ENCODE measurements at places on chromosomes 5 and 9.
A peak's percentile ranks its signal among the peaks of the same experiment; 100 is the strongest.

GRCh38 chr9:78928625-78929405 lies 631.9 kb downstream of the PSAT1 start:
- DNase-seq: no peak

DNA sequence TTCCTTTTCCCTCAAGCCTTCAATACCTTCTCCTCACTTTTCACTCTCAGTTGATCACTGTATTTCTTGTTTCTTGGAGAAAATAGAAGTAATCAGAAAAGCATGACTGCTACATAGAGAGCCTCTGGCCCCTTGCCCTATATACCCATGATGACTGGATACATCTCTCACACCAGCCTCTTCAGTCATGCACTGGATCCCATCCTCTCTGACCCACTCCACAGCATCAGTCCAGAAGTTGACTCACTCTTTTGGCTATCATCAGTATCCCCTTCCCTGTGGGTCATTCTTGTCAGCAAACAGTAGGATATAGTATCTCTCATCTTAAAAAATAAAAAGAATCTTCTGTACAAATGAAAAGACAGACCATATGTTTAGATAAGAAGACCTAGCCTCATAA lies 32.9 kb downstream of the PTCD2 start:
- no peak for DNase-seq

- DNase-seq: no peak
These were observed 458.3 kb downstream of the TLE1 start for GRCh38 chr9:81231011-81231410.

DNA sequence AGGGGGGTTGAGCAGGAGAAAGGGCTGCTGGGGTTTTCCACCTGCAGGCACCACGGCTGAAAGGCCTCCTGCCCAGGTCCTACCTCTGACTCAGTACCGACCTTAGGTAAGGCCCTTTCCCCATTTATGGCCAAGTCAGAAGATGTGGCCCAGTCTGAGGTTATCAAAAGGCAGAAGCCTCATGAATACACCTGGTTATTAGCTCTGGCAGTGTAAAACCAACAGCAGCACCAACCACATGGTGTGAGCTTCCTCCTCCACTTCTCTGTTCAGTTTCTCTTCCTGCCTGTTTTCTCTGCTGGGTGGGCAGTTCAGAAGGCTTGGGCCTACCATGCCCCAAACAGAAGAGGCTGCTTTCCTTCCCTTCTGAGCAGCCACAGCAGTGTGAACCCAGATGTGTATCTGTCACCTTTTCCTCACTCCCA lies 86.9 kb downstream of the UGCG start:
- DNase-seq: no peak

- no peak for DNase-seq
These were observed 44.4 kb upstream of the RAI14 start for GRCh38 chr5:34611464-34612415.

DNA sequence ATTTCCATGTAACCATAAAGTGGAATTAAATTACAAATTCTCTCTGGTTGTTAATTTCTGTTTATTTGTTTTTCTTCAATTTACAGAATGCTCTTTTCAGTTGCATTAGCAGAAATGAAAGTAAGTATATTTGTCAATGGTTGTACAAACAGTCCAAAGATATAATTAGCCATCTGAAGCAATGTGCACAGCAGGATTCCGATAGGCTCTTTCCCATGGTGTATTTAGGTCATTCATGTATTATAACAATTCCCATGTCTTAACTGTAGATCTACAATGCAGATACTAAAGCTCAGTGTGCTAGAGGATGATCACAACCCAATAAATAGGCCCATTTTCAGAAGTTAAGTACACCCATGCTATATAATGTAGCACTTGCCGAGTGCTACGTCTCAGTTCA lies 43.8 kb downstream of the RECK start:
- no peak for DNase-seq

DNA sequence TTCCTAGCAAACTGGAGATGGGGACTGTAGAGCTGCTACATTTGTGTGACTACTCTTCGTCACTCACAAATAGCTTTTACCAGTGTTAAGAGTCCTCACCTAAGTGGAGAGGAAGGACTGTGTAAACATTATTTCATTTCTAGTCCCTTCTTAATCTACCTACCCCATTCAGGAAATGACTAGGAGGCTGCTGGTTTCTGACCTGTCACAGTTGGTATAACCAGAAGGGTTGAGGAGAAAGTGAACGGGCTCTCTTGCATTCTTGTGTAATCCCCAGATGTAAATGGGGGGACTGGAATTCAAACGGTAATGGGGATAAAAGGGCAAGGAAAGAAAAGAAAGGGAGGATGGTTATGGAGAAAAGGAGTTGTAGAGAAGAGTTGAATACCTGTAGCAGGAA lies 35.4 kb upstream of the BNIP1 start:
- DNase-seq: no peak

DNA sequence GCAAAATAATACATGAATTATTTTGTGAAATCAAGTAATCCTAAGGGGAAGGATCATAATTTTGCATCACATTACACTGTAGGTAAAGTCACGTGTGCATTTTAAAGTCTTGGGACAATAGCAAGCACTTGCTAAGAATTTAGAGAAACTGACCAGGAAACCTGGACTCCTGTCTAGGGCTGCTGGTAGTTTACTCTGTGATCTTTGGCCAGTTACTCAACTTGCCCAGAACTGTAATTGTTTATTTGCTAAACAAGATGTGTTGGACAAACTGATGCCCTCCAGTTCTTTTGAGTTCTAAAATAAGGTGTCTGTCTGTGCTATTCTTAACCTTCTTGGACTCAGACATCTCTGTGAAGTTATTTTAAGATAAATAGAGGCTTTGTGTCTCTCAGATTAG lies 594.8 kb upstream of the DMAC1 start:
- DNase-seq: no peak

DNA sequence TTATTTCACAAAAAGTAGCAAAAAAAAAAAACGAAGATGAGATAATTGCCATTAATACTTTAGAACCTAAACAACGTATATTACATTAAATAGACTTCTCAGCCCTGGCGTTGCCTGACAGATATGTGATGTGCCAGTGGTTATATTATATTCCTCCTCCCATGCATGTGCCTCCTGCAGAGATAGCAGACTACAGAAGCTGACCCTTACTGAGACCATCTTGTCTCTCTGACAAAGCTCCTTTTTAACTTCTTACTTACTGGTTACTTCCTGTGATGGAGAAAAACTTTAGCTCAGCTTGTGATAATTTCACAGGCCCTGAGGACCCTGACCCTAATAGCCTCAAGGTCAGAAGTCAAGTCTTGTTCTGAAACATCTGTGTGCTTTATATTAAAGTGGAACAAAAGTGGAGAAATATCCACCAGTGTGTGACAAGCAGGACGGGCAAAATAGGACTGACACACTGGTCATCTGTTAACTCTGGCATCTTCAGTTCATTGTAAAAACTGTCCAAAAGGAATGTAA lies 80.6 kb upstream of the POU5F2 start:
- no peak for DNase-seq

GRCh38 chr5:142753116-142753631 lies 17.0 kb upstream of the ARHGAP26 start:
- DNase-seq: no peak

- DNase-seq: no peak
These were observed 19.6 kb downstream of the ESM1 start for GRCh38 chr5:54965806-54966205.

DNA sequence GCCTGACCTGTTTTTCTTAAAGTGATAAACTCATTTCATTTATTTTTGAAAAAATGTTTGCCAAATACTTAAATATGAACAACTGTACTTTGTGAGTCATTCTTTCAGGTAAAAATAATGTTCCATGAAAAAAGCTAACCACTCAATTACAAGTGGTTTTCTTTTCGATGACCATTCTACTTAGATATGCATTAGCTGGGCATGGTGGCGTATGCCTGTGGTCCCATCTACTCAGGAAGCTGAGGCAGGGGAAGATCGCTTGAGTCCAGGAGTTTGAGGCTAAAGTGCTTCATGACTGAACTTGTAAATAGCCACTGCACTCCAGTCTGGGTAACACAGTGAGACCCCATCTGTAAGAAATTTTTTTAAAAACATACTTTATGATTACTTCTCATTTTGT lies 4.0 kb upstream of the WDR70 start:
- DNase-seq: no peak

GRCh38 chr5:7245121-7245651 lies 150.8 kb upstream of the ADCY2 start:
- no peak for DNase-seq

DNA sequence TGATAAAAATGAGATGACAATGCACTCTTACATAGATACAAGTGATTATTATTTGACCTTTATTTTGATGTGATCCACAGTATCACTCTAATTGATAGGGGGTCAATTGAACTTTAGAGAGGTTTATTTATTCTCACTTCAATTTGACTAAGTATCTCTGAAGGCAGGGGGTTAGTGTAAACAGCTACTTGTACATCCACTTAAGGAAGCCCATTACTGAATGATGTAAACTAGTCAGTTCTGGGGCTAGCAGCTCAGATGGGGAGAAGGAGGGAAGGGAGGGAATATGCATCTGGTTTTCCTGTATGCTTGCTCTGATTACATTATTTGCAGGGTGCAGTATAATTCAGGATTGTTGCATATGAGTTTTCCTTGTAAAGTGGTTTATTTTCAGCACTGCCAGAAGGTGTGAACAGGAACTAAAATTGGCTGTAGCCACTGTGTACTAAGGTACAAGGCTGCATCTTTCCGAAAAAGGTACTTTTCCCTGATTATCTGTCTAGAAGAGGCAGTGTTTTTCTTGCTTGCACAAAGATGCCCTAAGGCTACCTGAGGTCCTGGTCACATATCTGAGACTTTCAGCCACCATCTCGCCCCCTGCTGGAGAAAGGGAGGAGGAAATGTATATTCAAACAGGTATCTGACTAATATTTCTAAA lies 51.2 kb downstream of the MRPS27 start:
- DNase-seq: peak; percentile 71

GRCh38 chr9:114583371-114584155 lies 4.0 kb upstream of the ATP6V1G1 start:
- DNase-seq: no peak

DNA sequence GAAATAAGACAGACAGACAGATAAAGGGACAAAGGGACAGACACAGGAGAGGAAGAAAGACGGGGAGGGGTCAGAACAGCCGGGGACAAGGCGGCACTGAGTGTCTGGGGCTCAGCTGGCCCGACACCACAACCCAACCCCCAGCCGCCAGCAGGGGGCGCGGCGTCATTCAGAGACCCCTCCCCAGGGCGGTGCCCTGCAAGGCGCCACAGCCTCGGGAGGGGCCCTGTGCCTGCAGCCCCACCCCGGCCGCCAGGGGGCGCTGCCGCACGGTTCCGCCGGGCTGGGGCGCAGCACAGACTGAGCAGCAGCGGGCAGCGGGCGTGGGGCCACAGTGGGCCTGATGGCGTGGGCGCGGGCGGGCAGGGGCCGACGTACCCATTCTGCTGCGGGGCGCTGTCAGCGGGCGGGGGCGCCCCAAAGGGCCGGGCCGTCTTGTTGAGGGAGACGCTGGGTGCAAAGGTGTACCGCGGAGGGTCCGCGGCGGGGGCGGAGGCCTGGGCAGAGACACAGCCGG lies 5.9 kb downstream of the PDLIM7 start:
- peak; percentile 63 for DNase-seq

- no peak for DNase-seq
These were observed 281.9 kb upstream of the ANKRD55 start for GRCh38 chr5:56515011-56515410.

GRCh38 chr5:27217155-27217956 lies 179.0 kb upstream of the CDH9 start:
- no peak for DNase-seq

GRCh38 chr5:145661737-145662485 lies 173.2 kb downstream of the PRELID2 start:
- DNase-seq: no peak

- DNase-seq: no peak
These were observed 330.5 kb upstream of the EFNA5 start for GRCh38 chr5:108001222-108001621.
